ENCODE measurements at places on chromosomes 2 and 18.

DNA sequence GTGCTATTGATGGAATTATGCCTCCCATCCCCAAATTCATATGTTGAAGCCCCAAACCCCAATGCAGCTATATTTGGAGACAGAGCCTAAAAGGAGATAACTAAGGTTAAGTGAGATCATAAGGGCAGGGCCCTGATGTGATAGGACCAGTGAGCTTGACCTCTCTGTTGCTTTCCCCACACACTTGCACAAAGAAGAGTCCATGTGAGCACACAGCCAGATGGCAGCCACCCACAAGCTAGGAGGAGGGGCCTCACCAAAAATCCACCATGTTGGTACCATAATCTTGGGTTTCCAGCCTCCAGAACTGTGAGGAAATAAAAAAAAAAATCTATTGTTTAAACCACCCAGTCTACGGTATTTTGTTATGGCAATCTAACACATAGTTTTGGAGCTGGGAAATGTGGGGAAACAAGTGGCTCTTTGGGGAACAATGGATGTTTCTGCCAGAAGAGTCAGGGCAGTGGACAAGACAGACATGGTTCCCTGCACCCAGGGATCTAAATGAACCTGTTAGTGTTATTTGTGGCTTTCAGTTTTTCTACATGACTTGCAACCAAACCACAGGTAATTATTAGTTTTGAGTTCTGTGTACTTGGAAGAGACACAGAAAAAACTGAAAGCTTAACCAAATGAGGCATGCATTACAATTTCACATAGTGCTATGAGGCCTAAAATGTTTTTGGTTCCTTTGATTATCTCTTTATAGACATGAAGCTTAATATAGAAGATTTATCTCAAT is 259.1 kb downstream of the LTBP1 start:
- DNase-seq: no peak

GRCh38 chr2:85925216-85925671 is 36.5 kb upstream of the ST3GAL5 start:
- no peak for DNase-seq

GRCh38 chr2:86368161-86368824 is 30.9 kb upstream of the REEP1 start:
- no peak for DNase-seq

DNA sequence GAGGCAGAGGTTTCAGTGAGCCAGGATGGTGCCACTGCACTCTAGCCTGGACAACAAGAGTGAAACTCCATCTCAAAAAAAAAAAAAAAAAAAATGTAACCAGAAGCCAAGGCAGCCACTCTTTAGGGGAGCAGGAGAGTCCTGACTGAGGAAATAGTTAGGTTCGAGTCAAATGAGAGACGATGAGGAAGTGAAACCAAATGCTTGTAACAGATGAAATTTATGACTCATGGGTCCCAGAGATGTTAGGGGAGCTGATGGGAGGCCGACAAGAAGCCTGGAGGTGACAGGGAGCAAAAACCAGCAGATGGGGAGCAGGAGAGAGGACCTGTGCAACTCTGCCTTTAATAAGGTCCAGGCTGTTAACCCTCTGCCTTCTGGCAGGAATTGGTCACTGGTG is 756.1 kb upstream of the DDX18 start:
- no peak for DNase-seq

DNA sequence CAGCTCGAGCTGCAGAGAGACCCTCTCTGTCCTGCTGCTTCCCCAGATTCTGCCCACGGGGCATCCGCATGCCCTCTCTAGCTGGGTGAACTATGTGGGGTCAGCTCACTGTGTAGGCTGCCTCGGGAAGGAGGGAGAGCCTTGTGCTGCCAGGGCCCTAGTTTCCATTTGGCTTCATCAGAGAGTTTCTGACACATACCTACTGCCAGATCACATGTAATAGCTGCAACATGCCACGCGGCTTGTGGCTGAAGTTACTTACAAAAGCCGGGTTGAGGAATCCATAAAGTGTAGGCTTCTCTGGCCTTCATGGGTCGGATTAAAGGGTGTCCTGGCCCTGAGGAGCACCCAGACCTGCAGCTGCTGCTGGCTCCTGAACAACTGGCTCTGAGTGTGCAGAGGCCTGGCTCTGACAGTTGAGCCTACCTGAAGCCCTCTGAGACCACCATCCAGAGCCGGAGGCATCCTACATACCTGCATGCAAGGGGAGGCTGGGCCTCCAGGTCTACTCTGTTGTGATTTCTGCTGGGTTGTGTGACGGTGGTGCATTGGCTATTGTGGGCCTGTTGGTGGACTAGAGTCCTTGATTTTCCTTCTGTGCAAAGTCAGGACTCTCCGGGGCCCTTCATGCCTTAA is 130.0 kb downstream of the SH3RF3 start:
- no peak for DNase-seq

DNA sequence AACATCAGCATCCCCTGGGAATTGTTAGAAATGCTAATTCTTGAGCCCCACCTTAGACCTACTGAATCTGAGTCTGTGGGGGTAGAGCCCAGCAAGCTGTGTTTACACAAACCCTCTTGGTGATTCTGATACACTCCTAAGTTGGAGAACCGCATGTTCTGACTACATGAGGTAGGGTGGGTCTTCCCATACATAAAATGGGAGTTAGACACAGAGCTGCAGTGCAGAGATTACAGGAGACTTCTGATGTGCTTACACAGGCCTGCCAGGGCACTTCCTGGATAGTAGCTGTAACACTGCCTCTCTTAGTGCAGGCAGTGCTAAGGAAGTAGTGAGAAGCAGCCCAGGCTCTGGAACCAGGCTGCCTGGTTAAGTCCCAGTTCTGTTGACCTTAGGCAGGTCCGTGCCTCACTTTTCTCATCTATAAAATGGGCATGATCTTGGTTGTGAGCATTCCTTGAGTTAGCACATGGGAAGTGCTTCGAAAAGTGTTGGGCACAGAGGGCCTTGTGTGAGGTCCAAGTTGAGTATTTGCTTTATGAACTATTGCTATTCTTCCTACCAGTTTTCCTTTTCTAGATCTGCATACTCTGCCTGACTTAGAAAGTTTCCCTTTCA is 67.3 kb downstream of the GLI2 start:
- no peak for DNase-seq

DNA sequence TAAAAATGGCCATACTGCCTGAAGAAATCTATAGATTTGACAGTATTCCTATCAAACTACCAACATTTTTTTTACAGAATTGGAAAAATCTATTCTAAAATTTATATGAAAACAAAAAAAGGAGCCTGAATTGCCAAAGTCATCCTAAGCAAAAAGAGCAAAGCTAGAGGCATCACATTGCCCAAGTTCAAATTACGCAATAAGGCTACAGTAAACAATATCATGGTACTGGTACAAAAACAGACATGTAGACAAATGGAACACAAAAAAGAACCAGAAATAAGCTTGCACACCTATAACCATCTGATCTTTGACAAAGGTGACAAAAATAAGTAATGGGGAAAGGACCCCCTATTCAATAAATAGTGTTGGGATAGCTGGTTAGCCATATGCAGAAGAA is 50.2 kb upstream of the THSD7B start:
- DNase-seq: no peak

DNA sequence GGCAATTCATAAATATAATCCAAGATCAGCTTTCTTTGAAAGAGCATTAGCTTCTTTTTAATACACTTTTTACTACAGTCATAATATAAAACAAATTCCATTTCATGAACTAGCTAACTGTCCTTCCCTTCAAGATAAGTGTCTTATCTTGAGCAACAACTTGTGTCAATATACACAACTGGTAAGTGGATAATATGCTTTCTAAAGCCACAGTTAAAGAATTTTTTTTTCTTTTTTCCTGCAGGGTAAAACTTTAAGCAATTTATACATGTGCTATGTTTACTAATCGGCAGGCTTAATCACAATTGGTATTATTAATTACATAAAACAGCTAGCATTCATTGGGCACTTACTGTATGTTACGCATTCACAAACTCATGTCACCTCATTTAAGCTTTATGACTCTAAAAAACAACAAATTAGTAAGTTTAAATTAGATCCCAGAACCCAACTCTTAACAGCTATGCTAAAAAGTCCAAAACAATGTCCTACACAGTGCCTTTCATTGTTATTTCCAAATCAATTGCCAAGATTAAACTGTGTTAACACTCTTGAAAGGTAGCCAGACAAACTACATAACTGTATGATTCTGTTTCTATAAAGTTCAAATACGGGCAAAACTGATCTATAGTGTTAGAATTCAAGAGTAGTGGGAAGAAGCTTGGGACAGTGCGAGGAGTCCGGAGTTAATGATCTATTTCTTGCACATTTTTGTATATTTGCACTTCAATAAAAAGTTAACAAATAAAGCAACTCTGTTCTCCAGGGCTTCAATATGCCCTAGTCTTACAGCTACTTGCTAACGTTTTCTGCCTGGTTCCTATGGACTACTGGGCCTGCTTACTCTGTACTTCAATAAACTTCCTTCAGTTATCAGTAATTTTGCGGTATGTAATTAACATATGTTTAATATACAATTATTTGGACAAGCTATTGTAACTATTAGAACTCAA is 6.0 kb downstream of the TXNL1 start:
- no peak for DNase-seq

DNA sequence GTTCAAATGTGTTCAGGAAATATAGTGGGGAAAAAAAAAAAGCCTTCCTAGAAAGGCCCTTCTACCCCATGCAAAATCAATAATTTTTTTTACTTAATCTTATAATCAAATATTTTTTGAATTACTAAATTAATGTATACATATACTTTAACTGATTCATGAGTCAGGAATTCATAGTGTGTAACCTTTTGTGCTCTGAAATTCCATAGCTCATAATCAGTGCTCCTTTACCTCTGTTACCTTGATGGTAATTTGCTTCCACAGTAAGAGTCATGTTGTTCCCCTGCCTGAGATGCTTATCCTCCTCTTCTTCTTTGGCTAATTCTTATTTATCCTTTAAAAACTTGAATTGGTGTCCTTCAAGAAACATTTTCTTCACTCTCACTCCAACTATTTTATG is 414.2 kb downstream of the THSD7B start:
- DNase-seq: no peak

DNA sequence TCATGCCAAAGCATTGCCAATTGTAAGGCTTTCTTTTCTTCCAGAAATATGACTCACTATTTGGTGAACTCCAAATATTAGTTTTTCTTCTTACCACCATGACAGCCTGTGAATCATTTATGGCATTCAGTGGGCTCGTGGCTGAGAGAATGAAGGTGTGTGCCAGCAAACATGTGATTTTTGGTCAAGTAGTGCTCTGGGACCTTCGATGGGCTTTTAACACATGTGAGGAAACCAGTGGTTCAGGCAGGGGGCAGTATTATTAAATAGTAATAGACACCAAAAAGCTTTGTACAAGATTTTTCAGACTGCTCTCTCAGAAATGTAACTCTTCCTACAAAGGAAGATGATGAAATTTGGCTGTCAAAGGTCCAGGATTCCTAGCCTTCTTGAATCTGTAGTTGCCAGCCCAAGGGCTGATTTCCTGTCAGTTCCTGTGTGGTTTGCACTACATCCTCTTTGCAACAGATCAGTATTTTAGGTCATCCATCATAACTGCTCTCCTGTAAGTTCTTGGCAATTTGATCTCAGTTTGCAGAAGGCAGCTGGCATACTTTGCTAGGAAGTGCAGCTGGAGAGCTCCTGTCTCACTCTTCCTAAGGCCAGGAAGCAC is 64.3 kb downstream of the BABAM2 start:
- DNase-seq: peak; percentile 83

GRCh38 chr2:231104115-231104713 is 20.6 kb downstream of the HTR2B start:
- DNase-seq: no peak

GRCh38 chr2:73253901-73254300 is 19.8 kb downstream of the CCT7 start:
- DNase-seq: no peak

- no peak for DNase-seq
Measured at GRCh38 chr2:98464772-98465310, 20.2 kb downstream of the INPP4A start.

- no peak for DNase-seq
Measured at GRCh38 chr2:20317197-20317596, 33.4 kb downstream of the PUM2 start.

DNA sequence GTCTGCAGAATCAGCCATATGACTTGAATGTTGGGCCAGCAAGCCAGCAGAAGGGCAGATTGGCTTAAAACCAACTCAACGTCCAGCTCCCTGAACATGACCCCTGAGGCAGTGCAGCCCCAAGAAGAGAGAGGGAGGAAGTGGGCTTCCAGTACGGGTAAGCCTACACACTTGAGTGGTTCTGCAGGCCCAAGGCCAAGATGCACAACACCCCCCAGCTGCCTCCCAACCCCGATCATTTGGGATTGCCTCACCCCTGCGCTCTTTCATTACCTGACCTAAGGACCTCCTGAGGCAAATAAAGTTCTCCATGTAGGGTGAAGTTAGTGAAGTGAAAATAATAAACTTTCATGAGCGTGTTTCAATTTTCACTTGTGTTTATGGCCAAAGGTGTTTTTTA is 536.0 kb downstream of the TNS1 start:
- DNase-seq: no peak

DNA sequence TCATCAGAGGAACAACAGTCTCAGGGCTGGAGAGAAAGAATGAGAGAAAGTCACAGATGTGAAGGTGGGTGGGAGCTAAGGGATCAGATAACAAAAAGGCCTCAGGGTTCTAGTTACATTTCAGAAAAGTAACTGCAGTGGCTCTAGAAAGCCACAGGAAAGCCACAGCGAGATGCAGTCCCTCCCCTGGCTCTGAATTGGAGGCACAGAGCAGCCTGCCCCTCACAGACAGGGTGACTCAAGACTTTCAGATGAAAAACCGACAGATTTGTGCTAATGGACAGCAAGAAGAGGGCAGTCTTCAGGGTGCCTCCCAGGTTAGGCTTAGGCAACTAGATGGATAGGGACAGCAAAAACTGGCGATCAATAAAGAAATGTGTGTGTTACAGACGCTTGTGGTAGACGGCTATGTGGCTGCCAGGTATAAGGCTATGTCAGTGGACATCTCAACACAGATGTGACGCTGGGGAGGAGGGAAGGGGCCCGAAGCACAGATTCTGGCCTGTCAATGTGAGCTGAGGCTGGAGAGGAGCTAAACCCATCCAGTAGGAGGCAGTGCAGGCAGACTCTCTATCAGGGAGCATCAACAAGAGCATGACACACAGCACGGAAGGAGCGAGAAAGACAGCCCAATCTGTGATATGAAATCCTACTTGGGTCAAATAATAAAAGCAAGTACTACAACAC is 26.2 kb downstream of the UNC50 start:
- DNase-seq: no peak

DNA sequence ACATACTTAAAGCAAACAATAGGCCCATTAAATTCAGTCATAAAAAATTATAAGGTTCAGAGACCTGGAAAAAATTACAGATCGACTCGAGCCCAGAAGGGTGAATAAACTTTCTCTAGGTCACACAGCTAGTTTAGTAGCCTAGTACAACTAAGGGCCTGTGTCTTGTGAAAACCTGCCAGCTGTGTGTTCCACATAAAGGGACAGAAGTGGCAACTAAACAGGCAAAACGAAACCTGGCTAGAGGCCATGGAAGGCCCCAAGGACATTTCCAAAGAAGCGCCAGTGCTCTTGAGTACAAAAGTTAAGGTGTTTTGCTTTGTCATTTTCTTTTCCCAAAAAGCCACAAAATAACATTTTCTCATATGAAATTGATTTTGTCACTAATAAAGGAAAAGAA is 164.9 kb downstream of the L3MBTL4 start:
- no peak for DNase-seq

Measured in RWPE2 (cell line).